EL (cell line): ENCODE measurements at places on chromosomes 6 and 20.

DNA sequence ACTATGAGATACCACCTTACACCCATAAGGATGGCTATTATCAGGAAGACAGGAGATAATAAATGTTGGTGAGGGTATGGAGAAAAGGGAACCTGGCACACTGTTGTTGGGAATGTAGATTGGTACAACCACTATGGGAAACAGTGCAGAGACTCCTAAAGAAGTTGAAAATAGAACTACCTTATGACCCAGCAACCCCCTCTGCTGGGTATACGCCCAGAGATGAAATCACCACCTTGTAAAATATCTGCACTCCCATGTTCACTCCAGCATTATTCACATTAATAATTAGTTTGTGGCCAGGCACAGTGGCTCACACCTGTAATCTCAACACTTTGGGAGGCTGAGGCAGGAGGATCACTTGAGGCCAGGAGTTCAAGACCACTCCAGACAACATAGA, 26.8 kb downstream of the ZBTB9 start:
- no peak for DNase-seq

DNA sequence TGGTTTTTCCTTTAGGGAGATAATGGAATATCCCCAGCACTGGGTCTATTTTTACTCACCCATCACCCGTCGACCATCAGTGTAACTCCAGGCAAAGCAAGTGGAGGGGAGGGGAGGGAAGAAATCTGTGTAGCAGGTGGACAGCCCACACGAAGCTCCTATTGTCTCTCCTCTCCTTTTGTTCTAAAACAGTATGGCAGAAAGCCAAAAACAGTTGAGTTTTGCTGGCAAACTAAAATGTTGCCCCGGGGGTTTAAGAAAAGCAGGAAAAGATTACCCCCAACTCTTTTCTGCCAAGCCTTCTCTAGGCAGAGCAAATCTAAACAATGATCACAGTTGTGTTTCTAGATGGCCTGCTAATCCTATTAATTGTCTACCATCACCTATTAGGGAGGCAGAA, 89.7 kb downstream of the PREP start:
- DNase-seq = no peak

DNA sequence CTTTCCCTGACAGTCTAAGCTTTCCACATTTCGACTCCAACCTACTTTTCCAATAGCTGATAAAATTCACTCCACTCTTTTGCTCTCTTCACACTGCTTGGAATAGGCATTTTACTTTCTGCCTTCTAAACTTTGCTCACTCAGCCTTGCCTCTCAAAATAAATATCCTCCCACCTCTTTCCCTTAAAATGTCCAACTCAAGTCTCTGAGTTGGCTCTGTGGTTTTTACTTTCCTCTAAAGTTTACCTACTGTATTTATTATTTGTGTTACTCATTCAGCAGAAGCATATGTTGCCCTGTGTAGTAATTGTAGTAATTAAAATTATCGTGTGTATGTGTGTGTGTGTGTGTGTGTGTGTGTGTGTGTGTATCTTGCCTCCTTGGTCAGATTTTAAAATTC, 20.0 kb upstream of the CDYL start:
- DNase-seq = no peak

- DNase-seq = no peak
Observed at GRCh38 chr20:6818033-6818808, 50.7 kb downstream of the BMP2 start.

- no peak for DNase-seq
Observed at GRCh38 chr6:43907789-43908472, 137.9 kb downstream of the VEGFA start.

- no peak for DNase-seq
Observed at GRCh38 chr6:46652232-46652602, 401 bp downstream of the CYP39A1 start.

- no peak for DNase-seq
Observed at GRCh38 chr20:58753267-58753921, 60.8 kb downstream of the NPEPL1 start.

DNA sequence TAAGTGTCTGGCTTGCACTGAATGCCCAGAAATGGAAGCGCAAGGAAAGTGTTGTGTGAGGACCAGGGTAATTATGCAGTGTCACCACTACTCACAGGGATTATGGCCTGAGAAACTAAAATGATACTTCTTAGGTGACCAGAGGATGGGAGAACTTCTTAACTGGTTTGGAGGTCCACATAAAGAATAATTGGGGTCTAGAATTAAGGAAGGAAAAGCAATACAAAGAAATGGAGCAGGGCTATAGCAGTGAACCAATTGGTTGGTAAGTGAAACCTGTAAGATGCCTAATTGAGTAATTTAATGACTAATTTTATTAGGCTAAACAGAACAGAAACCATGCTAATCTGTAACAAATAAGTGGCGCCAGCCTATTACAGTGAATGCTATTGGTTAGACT, 5.3 kb downstream of the TSPYL4 start:
- DNase-seq = no peak

- no peak for DNase-seq
Observed at GRCh38 chr6:123570813-123571684, 65.7 kb downstream of the TRDN start.

- DNase-seq = no peak
Observed at GRCh38 chr6:149065658-149066556, 251.6 kb upstream of the TAB2 start.

DNA sequence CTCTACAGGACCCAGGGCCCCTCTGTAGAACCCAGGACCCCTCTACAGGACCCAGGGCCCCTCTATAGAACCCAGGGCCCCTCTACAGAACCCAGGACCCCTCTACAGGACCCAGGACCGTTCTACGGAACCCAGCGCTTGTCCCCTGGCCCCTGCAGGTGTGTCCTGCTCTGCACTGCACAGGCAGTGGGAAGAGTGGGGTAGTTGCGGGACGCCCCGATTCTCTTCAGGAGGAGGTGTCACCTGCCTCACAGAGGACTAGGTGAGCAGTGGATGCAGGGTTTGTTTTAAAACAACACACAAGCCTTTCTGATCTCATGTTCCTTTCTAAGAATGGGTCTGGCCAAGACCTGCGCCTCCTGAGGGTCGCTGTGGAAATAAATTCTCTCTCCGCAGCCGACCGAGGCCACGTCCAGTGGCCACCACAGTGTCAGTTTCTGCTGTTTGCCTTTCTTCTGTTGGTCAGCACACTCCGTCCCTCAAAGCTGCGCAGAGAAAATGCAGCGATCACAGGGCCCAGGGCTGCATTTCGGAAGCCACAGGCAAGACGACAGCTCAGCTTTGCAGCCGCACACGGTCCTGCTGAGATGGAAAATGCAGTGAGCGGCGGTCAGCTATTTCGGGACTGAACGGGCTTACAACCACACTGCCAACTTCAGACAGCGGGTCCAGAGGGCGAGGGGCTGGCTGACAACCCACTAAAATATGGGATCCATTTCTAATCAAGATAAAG, 135.2 kb downstream of the DLL1 start:
- DNase-seq = no peak

DNA sequence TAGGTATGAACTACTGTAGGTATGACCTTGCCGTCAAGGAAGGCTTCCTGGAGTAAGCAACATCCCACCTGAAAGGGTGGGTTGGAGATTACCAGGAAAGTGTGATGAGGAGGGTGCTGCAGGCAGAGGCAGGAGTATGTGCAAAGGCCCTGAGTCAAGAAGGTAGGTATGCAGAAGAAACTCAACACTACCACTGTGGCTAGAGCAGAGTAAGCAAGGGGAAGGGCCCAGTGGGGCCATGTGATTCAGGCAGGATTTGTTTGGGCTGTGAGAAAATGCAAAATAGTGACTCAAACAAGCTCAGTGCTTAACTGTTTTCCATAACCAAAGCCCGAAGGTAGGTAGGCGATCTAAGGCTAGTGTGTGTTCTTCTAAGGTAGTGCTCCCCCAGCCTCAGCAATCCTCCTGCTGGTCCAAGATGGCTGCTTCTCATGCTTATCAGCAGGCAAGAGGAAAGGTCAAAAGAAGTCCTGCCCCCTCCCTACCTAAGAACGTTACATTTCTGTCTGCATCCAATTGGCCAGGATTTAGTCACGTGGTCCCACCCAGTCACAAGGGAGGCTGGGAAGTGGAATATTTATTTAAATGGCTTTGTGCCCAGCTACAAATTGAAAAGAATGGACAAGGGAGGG, 36.2 kb upstream of the HMGA1 start:
- DNase-seq = no peak

GRCh38 chr6:159483259-159483658, 209.8 kb downstream of the SOD2 start:
- no peak for DNase-seq

GRCh38 chr6:158666628-158667359, 16.9 kb downstream of the SYTL3 start:
- DNase-seq = no peak

DNA sequence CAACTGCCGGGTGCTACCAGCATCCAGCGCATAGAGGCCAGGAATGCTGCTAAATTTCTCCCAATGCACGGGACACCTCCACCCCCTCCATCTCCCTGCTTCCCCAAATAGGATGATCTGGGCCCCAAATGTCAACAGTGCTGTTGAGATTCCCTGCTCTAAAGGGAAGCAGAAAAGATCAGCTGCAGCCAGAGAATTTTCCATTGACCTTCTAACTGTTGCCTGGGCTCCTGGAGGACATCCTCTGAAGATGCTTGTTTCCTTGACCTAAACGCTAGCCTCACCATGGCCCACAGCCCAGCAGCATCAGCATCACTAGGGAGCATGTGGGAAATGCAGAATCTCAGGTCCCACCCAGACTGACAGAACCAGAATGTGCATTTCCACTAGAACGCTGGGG, 161.3 kb downstream of the GMPR start:
- DNase-seq = no peak

- DNase-seq = no peak
Observed at GRCh38 chr6:113744861-113745260, 112.3 kb upstream of the MARCKS start.

DNA sequence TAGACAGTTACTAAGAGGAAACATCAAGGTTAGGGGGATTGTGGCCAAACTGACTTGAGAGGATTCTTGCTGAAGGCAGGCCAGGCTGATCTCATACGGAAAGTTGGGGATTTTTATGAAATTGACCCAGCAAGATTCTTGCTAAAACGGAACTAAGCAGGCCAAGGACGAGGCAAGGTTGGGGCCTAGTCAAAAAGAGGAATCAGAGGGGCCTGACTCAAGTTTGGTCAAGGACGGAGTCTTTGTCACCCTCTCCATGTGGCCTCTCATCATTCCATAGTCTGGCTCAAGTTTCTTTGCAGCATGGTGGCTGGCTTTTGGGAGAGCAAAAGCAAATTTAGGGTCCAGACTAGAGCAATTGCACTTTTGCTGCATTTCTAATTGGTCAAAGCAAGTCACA, 7.9 kb upstream of the HECA start:
- DNase-seq = no peak

DNA sequence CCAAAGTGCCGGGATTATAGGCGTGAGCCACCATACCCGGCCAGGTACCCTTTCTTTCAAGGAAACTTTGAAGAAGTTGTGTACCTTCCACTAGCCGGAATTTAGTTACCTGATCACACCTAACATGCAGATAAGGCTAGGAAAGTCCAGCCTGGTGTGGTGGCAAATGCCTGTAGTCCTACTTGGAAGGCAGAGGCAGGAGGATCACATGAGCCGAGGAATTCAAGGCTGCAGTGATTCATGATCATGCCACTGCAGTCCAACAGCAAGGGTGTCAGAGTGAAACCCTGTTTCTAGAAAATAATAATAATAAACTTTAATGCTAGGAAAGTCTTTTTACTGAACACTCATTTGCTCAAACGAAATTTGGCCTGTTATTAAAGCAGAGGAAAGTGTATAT, 21.0 kb downstream of the NFYA start:
- DNase-seq = no peak

DNA sequence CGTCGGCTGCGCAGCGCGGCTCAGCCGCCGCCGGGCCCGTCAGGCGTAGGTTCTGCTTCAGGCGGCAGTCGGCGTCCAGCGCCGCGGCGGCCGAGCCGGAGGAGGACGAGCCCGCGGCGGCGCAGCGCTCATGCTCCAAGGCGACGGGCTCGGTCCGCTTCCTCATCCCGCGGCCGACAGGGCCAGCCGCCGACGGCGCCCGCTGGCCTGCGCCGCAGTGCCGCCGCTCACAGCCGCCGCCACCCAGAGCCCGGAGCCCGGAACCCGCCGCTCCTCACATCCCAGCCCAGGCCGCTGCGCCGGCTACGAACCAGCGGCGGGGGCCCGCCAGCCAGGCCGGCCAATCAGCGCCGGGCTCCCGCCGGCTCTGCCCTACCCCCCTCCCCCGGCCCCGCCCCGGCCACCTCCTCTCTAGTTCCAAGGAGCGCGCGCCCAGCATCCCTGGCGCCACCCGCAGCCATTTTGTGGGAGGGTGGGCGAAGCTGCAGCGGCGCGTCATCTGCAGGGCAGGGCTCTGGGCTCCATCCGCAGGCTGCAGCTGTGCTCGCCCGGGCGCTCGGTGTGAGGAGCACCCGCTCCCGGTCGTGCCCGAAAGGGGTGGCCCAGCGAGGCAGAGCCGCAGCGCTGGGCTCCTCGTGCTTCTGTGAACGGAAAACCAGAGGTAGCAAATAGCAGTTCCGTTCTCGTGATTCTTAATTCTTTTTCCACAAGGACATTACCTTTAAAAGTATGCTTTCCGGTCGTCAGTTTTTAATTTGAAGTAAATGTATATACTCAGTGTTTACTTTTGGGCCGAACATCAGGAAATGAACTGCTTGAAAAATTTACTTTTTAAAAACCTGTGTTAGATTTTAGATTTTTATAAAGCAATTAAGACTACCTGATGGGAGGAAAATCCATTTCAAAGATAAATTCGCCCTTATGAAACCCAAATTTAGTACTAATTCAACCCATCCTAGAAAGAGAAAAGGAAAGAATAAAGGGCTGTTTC, at the start of gene ABHD12:
TSS of gene ABHD12 (minus strand) at position 298 of the 991 bp plus-strand sequence. CDS start at position 166, 132 bp downstream.
- peak; percentile 98 for DNase-seq

DNA sequence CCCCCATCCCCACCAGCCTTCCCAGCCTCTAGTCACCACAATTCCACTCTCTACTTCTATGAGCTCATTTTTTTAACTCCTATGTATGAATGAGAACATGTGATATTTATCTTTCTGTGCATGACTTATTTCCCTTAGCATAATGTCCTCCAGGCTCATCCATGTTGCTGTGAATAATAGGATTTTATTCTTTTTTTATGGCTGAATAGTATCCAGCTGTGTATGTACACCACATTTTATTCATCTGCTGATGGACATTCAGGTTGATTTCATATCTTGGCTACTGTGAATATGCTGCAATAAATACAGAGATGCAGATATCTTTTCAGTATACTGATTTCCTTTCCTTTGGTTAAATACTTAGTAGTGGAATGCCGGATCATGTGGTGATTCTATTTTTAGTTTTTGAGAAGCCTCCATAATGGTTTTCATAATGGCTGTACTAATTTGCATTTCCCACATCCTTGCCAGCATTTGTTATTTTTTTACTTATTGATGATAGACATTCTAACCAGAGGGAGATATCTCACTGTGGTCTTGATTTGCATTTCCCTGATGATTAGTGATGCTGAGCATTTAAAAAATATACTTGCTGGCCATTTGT, 194.9 kb downstream of the PACRG start:
- no peak for DNase-seq

- DNase-seq = no peak
Observed at GRCh38 chr20:39049148-39049547, 87.0 kb downstream of the DHX35 start.

- DNase-seq = peak; percentile 72
Observed at GRCh38 chr20:5504061-5504739, 187.4 kb upstream of the PROKR2 start.
